ENCODE measurements at places on chromosomes 4 and X. TPM values are rescaled to one million over a fixed set of nuclear protein-coding genes. Genes with fewer than 3 reads are reported as not detected.

SSX4 gene
- not detected for total RNA-seq

CHST7 gene
- total RNA-seq = 1.5 TPM

QDPR gene
- 56.5 TPM for total RNA-seq

ITIH6 gene
- total RNA-seq = not detected

GRCh38 chrX:40080894-40081678 is 16.7 kb downstream of the BCOR start:
- no peak for DNase-seq

FNIP2 gene
- total RNA-seq = 10.9 TPM

DNA sequence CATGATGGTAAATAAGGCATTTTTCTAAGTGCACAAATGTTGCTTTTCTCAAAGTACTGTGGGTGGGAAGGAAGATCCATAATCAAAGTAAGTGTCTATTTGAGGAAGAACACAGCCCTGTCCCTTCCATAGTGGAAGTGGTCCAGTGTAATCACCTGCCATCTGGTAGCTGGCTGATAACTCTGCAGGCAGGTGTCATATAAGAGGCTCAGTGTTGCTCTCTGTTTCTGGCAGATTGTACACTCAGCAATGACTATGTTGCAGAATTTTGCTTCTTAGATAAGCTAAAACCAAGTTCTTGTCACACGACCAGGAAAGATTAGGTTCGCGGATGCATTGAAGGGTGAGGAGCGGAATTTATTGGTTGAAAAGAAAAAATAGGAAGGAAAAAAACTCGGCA is 20.9 kb downstream of the SAGE1 start:
- no peak for DNase-seq

GRCh38 chr4:151573945-151574344 is 165.0 kb downstream of the FHIP1A start:
- no peak for DNase-seq

CLDN34 gene
- not detected for total RNA-seq

- no peak for DNase-seq
Measured at GRCh38 chrX:125947501-125947900, 218.6 kb downstream of the DCAF12L2 start.

SASH3 gene
- 121 TPM for total RNA-seq

NIPAL1 gene
- total RNA-seq = 1.8 TPM

RBMXL3 gene
- total RNA-seq = not detected

PRSS12 gene
- total RNA-seq = not detected

DNA sequence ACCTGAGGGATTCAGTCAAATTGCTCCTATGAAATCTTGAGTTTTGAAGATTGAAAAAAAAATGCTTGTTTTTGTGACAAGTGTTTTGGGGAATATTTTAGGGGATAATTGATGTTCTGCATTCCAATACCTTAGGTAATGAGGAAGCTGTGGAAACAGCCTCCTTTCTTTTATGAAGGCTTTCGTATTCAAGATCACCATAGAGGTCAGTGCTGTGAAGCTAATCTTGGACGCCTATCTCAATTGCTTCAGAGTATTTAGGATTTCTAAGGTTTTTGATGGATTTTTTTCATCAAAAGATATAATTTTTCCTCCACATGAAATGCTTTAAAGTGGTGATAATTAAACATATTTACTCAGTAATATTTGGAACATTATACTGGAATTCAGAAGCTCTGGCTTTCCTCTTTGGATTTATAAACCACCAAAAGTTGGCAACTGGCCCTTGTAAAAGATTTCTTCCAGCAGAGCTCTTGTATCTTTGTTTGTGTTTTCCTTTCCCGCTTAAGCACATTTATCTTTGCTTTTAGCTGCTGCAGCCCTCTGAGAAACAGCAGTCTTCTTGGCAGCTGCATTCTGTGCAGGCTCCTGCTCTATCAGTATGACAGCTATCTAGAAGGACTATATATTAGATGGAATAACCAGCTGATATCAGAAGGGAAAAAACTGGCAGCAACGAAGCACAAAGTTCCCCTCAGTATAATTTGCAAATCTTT is 63.7 kb downstream of the HMGB2 start:
- DNase-seq = no peak

ELF4 gene
- 17.6 TPM for total RNA-seq

- DNase-seq = no peak
Measured at GRCh38 chr4:137651128-137651527, 118.8 kb upstream of the PCDH18 start.

PLXNA3 gene
- 23.1 TPM for total RNA-seq

POU3F4 gene
- not detected for total RNA-seq

GRCh38 chrX:130105244-130105643 is 5.1 kb downstream of the ELF4 start:
- DNase-seq = no peak

DNA sequence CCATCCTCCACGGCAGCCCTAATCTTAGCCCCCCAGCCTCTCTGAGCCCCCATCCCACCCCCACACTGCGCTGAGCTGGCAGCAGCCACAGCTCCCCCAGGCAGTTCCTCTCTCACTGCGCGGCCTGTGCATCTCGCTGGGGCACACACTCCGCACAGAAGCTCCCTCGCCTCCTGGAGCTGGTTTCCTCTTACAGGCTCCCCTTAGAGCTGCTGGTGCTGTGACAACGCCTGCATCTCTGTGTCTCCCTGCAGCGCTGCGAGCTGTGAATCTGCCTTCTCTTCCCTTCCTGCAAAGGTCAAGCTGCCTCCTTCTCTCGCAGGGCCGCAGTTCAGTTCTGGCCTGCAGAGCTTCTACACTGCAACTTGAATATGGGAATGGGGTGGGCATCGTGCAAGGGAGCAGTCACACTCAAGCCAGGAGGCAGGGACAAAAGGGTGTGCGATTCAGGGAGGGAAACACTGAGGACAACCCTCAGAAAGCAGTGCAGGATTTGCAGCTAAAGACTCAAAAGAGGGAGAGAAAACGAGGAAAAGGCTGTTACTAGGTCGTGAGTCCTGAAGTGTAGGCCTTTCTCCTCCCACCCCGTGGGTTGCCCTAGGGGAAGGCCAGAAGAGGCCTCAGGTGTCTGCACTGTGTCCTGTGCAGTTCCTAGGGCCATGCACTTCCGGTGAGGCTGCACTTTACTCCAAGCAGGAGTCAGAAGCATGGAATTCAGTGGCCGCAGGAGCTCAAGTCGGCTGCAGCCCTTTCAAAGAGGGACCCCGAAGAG is 87.0 kb downstream of the BCOR start:
- peak; percentile 13 for DNase-seq

CENPVL2 gene
- total RNA-seq = 0.14 TPM

- DNase-seq = no peak
Measured at GRCh38 chr4:174873931-174874330, 44.2 kb upstream of the ADAM29 start.

SRD5A3 gene
- total RNA-seq = 39.7 TPM

EXOC1L gene
- not detected for total RNA-seq

OTC gene
- total RNA-seq = not detected

GRCh38 chrX:11929476-11929875 is 171.4 kb downstream of the MSL3 start:
- DNase-seq = no peak

UXT gene
- total RNA-seq = 150 TPM

GRCh38 chr4:111506706-111507105 is 638.5 kb upstream of the FAM241A start:
- DNase-seq = no peak

GRCh38 chrX:15663439-15663838 is 1.2 kb downstream of the CLTRN start:
- DNase-seq = no peak

GRCh38 chr4:30610361-30610760 is 109.8 kb upstream of the PCDH7 start:
- DNase-seq = no peak

GRCh38 chrX:120512627-120513026 is 43.5 kb upstream of the LAMP2 start:
- no peak for DNase-seq

RNF128 gene
- not detected for total RNA-seq

DNA sequence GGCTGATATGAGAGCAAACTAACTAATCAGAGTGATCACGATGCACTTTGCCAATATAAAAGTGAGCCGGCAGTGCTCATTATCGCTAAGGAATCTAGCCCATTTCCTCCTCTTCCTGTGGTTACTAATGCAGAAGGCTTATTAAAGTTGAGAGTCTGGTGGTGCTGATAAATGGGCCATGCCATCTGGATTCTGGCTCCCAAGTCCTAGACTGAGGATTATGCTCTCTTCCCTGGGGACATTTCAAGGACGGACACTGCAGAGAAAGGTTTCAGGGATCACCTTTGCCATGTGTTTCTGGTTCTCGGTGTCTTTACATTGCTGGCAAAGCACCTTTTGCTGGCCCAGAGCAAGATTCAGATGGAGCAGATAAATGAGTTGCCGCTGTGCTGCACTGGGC is 85.3 kb downstream of the RTL5 start:
- no peak for DNase-seq

- no peak for DNase-seq
Measured at GRCh38 chr4:106671716-106672115, 303.1 kb upstream of the GIMD1 start.

DNA sequence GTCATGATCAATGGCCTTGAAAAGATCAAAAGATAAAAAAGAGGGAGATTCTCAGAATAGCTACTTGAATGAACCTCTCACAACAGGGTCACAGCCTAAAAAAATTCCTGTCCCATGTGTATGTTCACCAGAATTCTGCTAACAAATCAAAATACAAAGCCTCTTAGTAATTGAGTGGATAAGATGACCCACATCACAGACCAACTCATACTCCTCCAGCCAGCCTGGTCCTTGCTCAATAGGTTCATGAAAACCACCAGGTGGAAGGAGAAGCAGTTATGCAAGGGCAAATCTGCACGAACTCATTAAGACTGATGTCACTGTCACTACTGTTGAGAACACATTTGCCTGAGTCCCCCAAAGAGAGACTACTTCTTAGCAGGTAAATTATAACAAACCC is 21.5 kb downstream of the WDFY3 start:
- no peak for DNase-seq

TMEM35A gene
- total RNA-seq = not detected

- no peak for DNase-seq
Measured at GRCh38 chr4:8352368-8353157, 83.0 kb downstream of the HTRA3 start.

S100G gene
- not detected for total RNA-seq

DNA sequence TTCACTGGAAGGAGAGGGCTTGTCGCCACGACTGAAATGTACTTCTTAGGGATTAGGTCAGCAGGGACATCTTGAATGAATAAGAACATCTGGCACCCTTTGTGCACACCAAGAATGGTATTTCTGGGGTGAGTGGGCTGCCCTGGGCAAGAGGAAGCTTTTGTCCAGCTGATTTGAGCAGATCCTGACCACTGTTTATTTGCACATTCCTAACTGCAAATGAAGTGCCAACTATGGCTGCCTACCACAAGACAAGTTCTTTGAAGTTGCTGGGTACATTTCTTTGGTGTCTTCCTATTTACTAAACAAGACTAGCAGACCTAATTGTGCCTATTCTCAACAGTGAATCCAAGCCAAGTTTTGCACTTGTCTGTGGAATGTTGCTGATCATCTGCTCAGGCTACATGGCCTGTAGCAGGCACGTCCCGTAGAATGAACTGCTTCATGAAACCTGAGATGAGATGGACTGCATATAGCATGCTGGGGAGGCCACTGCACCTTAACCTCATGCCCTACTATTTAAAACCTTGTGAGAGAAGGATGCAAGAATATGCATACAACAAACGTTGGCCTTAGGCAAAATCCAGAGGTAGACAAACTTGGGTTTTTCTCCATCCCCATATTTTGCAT is 45.0 kb downstream of the PIR start:
- DNase-seq = no peak

UGT2B17 gene
- total RNA-seq = not detected

DNA sequence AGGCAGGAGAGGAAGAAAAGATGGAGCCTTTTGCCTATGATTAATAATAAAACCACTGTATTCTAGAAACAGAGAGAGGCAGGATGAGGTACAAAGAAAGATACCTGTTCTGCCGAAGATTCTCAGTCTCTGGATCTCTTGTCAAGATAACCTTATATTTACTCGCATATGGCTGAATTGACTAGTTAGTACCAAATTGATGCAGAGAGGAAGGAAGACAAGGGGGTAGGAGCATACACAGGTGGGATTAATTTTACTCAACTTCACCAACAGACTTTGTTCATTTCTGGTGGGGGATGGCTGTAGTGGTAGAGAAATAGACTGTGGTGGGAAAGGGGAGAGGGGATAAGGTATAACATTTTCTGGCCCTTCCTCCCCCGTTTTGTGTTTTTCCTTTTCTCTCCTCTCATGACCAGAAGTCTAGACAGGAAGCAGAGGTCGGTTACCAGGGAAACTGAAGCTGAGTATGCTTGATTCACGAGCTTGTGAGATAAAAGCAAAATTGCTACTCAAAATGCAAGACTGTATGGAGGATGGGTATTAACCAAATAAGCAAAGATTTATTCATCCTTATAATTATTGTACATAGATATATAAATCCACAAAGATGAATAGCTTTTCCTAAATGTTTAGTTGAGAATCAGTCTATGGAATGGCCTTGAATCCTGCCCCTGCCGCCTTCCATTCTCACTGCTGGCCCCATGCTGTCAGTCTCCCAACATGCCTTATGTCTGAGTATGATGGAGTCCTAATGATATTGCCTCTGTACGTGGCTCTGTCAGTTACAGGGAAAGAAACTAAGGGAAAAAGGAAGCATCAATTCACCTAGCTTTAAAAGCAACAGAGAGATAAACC is 17.8 kb upstream of the PAGE2B start:
- no peak for DNase-seq

- DNase-seq = peak; percentile 76
Measured at GRCh38 chrX:154458116-154458953, at the start of gene PLXNA3. TSS of gene PLXNA3 (plus strand) at chrX:154458281. CDS start at chrX:154460184, 1,903 bp downstream.

SLC49A3 gene
- 0.43 TPM for total RNA-seq

GRCh38 chr4:166153548-166153947 is 280.5 kb downstream of the TLL1 start:
- DNase-seq = no peak

DNA sequence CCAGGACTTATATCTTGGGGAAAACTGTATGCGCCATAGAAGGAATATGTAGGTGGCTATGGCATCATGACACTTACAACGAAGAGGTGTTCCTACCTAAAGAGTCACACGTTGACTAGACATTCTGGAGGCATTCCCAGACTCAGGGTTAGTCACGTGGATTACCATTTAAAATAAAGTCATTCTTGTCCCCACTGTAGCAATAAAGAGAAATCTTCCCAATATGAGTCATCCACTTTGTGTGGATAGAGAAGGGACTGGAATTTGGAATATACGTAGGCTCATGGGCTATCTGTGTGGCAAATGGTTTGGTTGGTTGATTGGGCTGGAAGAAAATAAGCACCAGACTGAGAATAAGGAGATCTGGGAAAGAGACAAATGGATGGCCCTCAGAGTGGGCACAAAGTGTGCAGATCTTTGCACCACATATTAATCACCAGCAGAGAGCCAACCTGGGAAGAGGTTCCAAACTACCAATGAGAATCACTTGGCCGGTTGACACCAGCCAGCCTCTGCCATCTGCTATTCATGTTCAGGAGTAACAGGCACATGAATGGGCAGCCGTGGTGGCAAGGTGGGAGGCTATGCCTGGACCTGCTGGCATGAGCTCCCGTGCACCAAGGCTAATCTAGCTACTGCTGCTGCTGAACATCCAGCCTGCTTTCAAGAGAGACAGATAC is 41.0 kb downstream of the MTNR1A start:
- no peak for DNase-seq

PIM2 gene
- 219 TPM for total RNA-seq

- no peak for DNase-seq
Measured at GRCh38 chrX:132270699-132271098, 51.5 kb upstream of the RAP2C start.

Measured in activated naive CD8-positive, alpha-beta T cell treated with anti-CD3 and anti-CD28 coated beads for 36 hours (primary cell).